Esophagus muscularis mucosa (tissue), 4 donors: ENCODE measurements at places on chromosomes 5 and 9. TPM values are rescaled to one million over a fixed set of nuclear protein-coding genes. Genes with fewer than 3 reads are reported as not detected.

- DNase-seq: no peak
- no peaks in the 10 kb centered on the region for H3K27me3 ChIP-seq
- H3K27ac ChIP-seq: peak overlapping the region; percentile 98
- peak overlapping the region; percentile 87 for H3K4me3 ChIP-seq
- H3K4me1 ChIP-seq: peaks cover 18% of the 10 kb centered on the region
Measured at GRCh38 chr9:134640506-134641172, 964 bp upstream of the COL5A1 start.

DNA sequence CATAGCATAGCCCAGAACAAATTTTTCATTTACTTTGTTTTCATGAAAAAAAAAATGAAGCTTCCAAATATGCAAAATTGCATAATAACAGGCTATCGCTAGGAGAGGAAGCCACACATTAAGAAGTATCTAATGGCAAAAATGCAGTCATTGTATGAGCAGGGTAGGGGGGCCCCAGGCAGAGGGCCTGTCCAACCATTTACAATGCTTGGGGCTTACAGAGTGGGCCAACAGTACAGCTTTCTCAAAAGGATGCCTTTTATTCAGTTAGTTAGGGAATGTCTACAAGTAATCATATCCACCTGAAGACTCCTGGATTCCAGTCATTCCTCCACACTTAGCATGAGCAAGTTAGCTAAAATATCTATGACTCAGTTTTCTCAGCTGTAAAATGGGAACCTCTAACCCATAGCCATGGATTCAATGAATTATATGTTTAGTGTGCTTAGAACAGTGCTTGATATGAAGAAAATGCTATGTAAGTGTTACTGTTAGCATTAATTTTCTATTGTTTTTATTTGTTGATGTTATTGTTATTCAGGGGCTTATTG is 117.7 kb downstream of the GAS1 start:
- H3K27me3 ChIP-seq: no peaks in the 10 kb centered on the region
- no peak overlapping the region for H3K27ac ChIP-seq
- no peak for DNase-seq
- no peak overlapping the region for H3K4me3 ChIP-seq
- no peaks in the 10 kb centered on the region for H3K4me1 ChIP-seq

- DNase-seq: no peak
- peaks cover 3% of the 10 kb centered on the region for H3K27me3 ChIP-seq
- no peaks in the 10 kb centered on the region for H3K4me1 ChIP-seq
- no peaks in the 10 kb centered on the region for H3K36me3 ChIP-seq
- no peak overlapping the region for H3K4me3 ChIP-seq
Measured at GRCh38 chr5:163867324-163867723, 361.9 kb downstream of the MAT2B start.

- H3K27me3 ChIP-seq: peaks cover 65% of the 10 kb centered on the region
- H3K4me3 ChIP-seq: no peak overlapping the region
- no peak overlapping the region for H3K27ac ChIP-seq
- DNase-seq: no peak
Measured at GRCh38 chr9:132187121-132187620, 25.3 kb downstream of the NTNG2 start.

- H3K4me3 ChIP-seq: no peak overlapping the region
- no peak overlapping the region for H3K27ac ChIP-seq
- H3K27me3 ChIP-seq: no peaks in the 10 kb centered on the region
- peaks cover 29% of the 10 kb centered on the region for H3K4me1 ChIP-seq
Measured at GRCh38 chr5:34712565-34712964, 56.4 kb downstream of the RAI14 start.

- no peaks in the 10 kb centered on the region for H3K27me3 ChIP-seq
- H3K4me1 ChIP-seq: peaks cover 57% of the 10 kb centered on the region
- DNase-seq: no peak
- H3K27ac ChIP-seq: no peak overlapping the region
Measured at GRCh38 chr5:95942414-95942813, 19.2 kb downstream of the ELL2 start.

FOXD1 gene
- 23.4 TPM for total RNA-seq
